ENCODE measurements at places on chromosomes 6 and 20.

DNA sequence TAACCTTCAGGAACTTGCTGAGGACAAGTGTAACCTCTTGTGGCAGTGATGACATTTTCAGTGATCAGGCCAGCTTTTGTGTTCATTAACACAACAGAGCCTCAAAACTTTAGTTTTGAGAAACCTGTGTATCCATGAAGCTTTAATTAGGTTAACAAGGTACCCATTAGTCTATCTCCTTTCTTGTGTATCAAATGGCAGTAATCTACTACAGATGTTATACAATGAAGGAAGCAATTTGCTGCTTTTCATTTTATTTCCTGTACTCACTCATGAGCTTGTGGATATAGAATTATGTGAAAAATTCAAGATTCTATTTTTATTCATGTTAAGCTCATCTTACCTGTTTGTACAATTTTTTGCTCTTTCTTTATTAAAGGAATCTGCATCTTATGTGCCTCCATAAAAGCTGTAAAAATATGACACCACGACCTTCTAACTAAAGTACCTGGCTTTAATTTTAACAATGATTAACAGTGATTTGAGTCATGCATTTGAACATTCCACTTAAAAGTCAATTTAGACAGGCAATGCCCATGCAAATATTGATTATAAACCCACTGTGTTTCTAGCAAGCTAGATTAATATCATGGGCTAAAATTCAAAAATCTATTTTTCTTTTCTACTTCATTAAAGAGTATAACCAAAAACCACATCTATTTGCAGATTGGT is 897.3 kb downstream of the KIF16B start:
- DNase-seq, result no peak

GRCh38 chr20:52263757-52264156 is 72.2 kb upstream of the ZFP64 start:
- DNase-seq, result no peak

- DNase-seq, result no peak
Observed at GRCh38 chr6:33017694-33018353, 8.4 kb upstream of the HLA-DOA start.

GRCh38 chr20:19110881-19111460 is 101.5 kb upstream of the SLC24A3 start:
- no peak for DNase-seq

GRCh38 chr6:16217156-16217721 is 21.1 kb upstream of the GMPR start:
- no peak for DNase-seq

DNA sequence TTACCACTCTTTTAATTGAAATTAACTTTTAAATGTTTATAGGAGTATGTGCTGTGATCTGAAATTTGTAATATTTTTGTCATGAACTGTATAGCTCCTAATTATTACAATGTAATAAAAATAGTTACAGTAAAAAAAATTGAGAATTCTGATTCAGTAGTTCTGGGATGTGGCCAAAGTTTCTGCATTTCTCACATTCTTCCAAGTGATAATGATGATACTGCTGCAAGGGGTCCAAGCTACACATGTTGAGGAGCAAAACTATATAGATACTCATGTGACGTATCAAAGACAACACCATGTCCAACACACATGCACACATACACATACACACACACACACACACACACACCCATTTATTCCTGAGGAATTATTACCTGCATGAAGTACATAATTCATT is 71.0 kb upstream of the FAM83B start:
- no peak for DNase-seq

GRCh38 chr6:65700561-65700960 is 6.5 kb downstream of the EYS start:
- no peak for DNase-seq

DNA sequence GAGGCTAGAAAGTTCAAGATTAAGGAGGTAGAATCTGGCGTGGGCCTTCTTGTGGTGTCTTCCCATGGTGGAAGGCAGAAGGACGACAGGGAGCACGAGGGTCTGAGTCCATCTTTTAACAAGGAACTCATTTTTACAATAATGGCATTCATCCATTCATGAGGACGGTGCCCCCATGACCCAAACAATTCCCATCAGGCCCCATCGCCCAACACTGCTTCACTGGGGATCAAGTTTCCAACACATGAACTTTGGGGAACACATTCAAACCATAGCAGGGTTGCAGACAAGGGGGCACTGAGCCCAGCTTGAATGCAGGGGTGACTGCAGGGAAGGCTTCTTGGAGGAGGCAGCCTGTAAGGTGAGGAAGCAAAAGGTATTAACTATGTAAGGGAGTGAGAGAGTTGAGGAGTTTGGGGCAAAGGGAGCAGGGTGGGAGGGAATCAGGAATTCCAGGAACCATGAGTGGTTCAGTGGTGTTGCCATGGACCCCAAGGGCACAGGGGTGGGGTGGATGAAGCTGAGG is 5.5 kb downstream of the RAB44 start:
- peak; percentile 34 for DNase-seq

GRCh38 chr6:36298027-36298426 is 28.2 kb downstream of the PNPLA1 start:
- DNase-seq, result no peak

GRCh38 chr20:60115451-60115850 is 157.2 kb downstream of the CDH26 start:
- DNase-seq, result no peak

GRCh38 chr6:137271245-137272183 is 52.3 kb upstream of the IFNGR1 start:
- no peak for DNase-seq

DNA sequence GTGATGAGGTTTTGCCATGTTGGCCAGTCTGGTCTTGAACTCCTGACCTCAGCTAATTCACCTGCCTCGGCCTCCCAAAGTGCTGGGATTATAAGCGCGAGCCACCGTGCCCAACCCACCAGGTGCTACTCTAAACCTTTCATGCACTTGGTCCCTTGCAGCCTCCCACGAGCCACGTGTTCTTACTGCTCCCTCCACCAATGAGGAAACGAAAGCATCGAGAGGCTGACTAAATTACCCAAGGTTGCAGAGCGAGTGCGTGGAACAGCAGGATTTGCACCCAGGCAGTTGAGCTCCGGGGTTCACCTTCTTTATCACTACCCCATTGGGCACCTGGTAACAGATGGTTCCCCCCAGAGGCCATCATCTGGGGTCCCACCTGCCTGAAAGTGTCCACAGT is 208.3 kb downstream of the LY86 start:
- no peak for DNase-seq

DNA sequence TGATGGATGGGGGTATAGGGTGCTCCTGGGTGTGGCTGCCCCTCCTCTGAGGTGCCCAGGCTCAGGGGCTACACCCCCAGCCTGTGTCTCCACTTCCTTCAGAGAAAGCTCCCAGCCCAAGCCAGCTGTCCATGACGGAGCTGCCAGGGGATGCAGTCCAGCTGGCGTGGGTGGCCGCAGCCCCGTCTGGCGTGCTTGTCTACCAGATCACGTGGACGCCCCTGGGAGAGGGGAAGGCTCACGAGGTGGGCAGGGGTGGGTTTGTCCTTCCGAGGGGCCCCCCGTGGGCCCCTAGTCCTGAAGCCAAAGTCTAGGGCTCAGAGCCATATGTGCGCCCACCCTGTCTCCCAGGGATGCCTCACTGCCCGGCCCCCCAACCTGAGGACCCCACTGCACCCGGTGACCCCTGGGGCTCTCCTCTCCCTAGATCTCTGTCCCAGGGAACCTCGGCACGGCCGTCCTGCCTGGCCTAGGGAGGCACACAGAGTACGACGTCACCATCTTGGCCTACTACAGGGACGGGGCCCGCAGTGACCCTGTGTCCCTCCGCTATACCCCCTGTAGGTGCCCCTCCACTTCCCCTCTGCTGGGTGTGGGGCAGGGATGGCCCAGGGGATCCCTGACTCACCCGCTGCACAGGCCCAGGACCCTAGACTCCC is 19.8 kb downstream of the COL20A1 start:
- DNase-seq, result no peak

DNA sequence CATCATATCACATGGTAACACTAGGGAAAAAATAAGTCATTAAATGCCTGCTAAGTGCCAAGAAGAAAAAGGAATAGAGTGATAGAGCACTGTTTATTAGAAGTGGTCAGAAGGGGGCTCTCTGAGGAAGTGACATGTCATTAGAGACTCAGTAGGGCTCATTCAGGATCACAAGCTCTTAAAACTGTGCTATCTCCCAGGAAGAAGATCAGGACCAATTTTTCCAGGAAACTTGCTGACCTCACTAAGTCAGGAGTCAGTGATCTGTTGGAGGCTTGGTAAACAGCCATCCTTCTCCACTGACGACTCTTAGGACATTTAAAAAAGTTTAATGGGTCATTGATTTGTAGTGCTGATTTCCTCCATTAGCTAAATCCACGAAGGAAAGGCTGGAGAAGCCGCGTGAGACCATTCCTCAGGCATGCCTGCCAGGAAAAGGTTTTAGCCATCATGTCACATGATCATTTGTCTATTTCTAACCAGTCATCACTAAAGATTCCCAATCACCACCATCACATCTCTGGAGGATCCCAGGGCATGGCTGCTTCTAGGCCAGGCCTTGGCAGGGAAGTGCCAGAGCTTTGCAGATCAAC is 5.9 kb upstream of the PTPN1 start:
- no peak for DNase-seq

DNA sequence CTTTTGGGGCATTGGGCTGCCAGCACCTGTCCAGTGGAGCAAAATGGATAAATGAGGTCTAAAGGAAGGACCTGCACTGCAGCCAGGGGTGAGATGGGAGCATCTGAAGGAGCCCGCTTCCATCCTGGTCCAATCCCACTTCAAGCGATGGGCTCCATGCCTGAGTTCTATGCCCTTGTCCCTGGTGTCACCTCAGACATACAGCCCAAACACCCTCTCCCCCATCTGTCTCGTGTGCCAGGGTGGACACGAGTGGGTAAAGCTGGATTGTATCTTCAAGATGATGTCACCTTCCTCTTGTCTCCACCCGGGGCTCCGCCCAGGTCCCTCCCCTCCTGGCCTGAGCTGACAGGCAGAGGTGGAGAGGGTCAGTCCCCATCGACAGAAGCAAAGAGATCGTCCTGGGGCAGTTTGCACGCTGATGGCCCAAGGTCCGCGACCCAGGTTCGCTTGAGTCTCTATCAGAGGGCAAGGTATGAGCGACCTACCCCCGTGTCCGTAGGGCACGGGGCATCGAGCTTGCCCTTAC is 544 bp downstream of the SMIM29 start:
- DNase-seq, result peak; percentile 82

DNA sequence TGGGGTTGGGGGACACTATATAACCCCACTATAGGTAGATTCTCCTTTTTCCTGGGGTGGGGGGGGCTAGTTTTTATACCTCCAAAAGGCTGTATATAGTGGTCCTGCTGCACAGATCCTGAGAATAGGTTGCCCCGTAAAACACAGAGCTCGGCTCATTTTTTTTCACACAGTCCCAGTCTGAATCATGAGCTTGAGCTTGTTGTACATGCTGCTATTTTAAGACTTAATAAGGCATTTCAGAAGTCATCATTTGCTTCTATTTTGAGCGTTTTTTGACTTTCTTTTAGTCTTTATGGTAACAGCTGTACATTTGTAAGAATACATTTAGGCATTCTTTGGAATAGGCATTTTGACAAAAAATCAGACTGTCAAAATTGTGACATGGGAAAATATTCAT is 30.5 kb downstream of the SLC9A8 start:
- DNase-seq, result no peak

DNA sequence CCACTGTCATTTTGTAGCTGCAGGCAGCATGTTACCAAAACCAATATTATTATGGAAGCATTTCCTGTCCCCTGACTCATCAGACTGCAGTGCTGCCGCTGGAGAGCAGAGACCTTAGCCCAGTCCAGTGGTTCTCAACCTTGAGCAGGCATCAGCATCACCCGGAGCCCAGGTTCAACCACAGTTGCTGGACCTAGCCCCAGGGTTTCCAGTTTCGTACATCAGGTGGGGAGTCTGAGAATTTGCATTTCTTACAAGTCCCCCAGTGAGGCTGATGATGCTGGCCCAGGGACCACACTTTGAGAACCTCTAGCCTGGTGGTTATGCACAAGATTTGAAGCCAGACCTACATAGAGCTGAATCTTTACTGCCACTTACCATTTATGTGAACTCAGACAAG is 47.3 kb downstream of the LY86 start:
- DNase-seq, result no peak

- no peak for DNase-seq
Observed at GRCh38 chr20:53699906-53700305, 106.3 kb upstream of the ZNF217 start.

DNA sequence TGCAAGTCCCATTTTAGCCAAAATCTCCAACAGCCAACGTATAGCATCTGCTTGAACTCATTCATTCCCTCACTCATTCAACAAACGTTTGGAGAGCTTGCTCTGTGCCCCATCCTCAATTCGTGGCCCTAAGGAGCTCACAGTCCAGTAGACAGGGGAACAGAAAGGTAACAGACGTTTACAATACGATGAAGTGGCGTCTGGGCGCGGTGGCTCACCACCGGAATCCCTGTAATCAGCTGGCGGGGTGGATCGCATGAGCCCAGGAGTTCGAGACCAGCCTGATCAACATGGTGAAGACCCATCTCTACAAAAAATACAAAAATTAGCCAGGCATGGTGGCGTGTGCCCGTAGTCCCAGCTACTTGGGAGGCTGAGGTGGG is 790 bp upstream of the E2F1 start:
- no peak for DNase-seq

All from activated effector memory CD4-positive, alpha-beta T cell treated with anti-CD3 and anti-CD28 coated beads, Interleukin-2, amount 50 U/mL, for 16 hours (primary cell).